ENCODE measurements at places on chromosomes 6 and 20. TPM values are rescaled to one million over a fixed set of nuclear protein-coding genes. Genes with fewer than 3 reads are reported as not detected.

GRCh38 chr6:45851034-45851400, 164.6 kb downstream of the CLIC5 start:
- peaks cover 19% of the 10 kb centered on the region for H3K27me3 ChIP-seq
- DNase-seq = no peak
- no peaks in the 10 kb centered on the region for H3K36me3 ChIP-seq
- H3K4me3 ChIP-seq = no peak overlapping the region

DNA sequence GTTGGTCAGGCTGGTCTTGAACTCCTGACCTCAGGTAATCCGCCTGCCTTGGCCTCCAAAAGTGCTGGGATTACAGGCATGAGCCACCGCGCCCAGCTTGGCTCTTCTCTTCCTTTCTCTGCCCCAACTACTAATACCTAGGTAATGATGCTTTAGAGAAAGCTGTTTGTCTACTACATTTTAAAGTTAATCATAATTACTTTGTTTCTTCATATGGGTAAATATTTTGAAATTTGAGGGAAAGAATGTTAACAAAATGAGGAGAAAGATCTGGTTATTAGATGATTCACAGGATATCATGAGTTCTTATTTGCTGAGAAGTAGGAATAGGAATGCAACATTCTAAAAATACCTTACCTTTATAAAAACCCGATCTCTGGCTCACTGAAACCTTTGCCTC, 18.4 kb upstream of the PTPRK start:
- no peak overlapping the region for H3K4me3 ChIP-seq
- no peaks in the 10 kb centered on the region for H3K36me3 ChIP-seq
- H3K4me1 ChIP-seq = no peaks in the 10 kb centered on the region
- peaks cover 12% of the 10 kb centered on the region for H3K27me3 ChIP-seq
- no peak for DNase-seq
- no peak overlapping the region for H3K27ac ChIP-seq

- no peaks in the 10 kb centered on the region for H3K4me1 ChIP-seq
- DNase-seq = no peak
- peaks cover 17% of the 10 kb centered on the region for H3K27me3 ChIP-seq
- H3K36me3 ChIP-seq = no peaks in the 10 kb centered on the region
- no peak overlapping the region for H3K4me3 ChIP-seq
These were observed 14.8 kb upstream of the CEP162 start for GRCh38 chr6:84242265-84242664.

- peak within 1 kb of the TSS; percentile 95 for H3K27ac ChIP-seq
- H3K4me3 ChIP-seq = peak within 1 kb of the TSS; percentile 97
- peaks cover 54% of the 10 kb centered on the region for H3K4me1 ChIP-seq
- H3K36me3 ChIP-seq = peaks cover 15% of the 10 kb centered on the region
- H3K27me3 ChIP-seq = no peaks in the 10 kb centered on the region
These were observed at the start of gene APMAP for GRCh38 chr20:24992487-24993205. APMAP (minus strand) TSS chr20:24992751; CDS start chr20:24992688, 63 bp downstream.

- H3K27me3 ChIP-seq = no peaks in the 10 kb centered on the region
- H3K4me3 ChIP-seq = peak overlapping the region; percentile 89
- peak; percentile 78 for DNase-seq
These were observed 202.8 kb downstream of the DLL1 start for GRCh38 chr6:170087941-170088581.

DNA sequence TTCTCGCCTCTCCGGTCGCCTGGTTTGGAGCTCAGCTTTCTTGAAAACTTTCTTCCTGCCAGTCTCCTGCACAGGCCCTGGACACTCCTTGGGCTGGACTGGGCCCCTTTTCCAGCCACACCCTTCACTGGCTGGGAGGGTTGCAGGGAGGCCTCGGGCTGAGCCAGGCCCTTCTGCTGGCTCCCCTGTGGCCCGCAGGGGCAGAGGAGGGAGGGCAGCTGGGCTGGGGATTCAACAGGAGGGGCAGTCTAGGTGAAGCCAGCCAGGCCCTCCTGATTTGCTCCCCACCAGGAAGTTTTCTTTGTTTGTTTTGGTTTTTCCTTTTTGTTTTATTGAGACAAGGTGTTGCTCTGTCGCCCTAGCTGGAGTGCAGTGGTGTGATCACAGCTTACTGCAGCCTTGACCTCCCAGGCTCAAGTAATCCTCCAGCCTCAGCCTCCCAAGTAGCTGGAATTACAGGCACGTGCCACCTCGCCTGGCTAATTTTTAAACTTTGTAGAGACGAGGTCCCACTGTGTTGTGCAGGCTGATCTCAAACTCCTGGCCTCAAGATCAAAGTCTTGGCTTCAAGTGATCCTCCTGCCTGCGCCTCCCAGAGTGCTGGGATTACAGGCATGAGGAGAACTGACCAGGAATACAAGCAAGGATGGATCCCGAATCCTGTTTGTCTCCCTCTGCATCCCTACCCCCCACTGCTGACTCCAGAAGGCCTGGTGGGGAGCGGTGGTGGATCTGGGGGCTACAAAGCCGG, 23.5 kb upstream of the CDH22 start:
- H3K4me3 ChIP-seq = no peak overlapping the region
- peaks cover 17% of the 10 kb centered on the region for H3K27me3 ChIP-seq
- no peaks in the 10 kb centered on the region for H3K4me1 ChIP-seq

- H3K27ac ChIP-seq = no peak overlapping the region
- H3K4me3 ChIP-seq = no peak overlapping the region
- peaks cover 40% of the 10 kb centered on the region for H3K36me3 ChIP-seq
These were observed 20.7 kb downstream of the NKX2-4 start for GRCh38 chr20:21376626-21377025.

DNA sequence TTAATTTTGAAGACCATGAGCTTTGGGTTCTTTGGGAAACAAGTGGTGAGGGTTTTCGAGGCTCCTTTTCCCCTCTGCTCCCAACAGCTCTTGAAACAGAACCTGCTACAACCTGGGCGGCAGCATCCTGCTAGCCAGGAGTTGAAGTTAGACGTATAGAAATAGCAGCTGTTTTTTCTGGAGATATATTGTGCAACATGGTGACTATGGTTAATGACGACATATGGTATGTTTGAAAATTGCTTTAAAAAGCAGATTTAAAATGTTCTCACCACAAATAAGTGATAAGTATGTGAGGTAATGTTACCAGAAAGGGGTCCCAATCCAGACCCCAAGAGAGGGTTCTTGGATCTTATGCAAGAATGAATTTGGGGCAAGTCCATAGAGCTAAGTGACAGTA, 138.9 kb downstream of the PDE7B start:
- H3K36me3 ChIP-seq = no peaks in the 10 kb centered on the region
- H3K27me3 ChIP-seq = no peaks in the 10 kb centered on the region
- no peak overlapping the region for H3K27ac ChIP-seq

DNA sequence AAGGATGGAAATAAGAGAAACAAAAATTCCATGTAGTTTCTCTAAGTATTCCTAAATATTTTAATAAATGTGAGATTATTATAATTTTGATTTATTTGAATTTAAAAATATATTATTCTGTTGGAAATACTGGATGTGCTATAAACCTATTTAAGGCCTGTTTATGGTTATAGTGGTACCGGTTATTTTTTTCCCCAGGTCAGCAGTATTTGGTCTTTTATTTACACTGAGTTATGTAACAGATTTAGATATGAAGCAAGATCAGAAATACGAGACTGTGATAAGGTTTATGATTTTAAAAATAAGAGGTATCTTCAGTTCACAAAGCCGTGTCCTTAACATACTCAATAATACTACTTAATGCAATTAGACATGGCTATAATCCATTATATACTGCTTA, 634.3 kb upstream of the POU3F2 start:
- no peak for DNase-seq
- H3K4me1 ChIP-seq = no peaks in the 10 kb centered on the region
- H3K4me3 ChIP-seq = no peak overlapping the region
- H3K36me3 ChIP-seq = no peaks in the 10 kb centered on the region
- no peaks in the 10 kb centered on the region for H3K27me3 ChIP-seq

- no peaks in the 10 kb centered on the region for H3K36me3 ChIP-seq
- no peak for DNase-seq
These were observed 14.5 kb upstream of the DAAM2 start for GRCh38 chr6:39777661-39778060.

DNA sequence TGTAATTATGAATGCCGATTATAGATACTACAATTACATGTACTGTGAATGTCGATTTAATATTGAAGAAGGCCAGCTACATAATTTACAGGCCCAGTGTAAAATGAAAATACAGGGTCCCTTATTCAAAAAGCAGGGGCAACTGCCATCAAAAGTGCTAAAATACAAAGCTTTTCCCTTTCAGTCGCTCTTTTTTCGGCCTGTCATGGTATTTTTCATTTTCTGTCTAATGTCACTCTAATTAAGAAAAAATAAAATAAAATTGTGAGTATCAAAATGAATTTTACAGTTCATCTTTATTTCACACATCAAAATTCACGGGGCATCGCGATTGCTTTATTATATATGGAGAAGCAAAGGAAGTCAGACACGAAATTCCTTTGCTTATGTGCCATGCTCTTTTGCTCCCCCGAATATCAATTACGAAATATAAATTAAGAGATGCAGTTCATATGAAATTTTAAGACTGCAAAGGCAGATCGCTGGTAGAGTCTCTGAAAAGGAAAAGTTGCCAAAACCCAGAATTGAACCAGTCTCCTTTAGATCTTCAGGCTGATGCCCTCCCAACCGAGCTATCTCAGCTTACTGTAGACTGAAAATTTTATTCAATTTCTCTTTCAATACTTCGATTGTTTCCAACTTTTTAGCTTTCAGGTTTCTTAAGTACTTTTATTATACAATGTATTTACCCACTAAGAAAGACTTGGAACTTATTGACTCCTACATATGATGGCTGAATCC, 197.0 kb downstream of the TRIM27 start:
- H3K4me1 ChIP-seq = peaks cover 8% of the 10 kb centered on the region
- no peak overlapping the region for H3K4me3 ChIP-seq
- no peak overlapping the region for H3K27ac ChIP-seq
- DNase-seq = no peak

GRCh38 chr20:10170261-10170660, 48.4 kb upstream of the SNAP25 start:
- DNase-seq = no peak
- H3K27me3 ChIP-seq = peaks cover 29% of the 10 kb centered on the region
- no peak overlapping the region for H3K4me3 ChIP-seq
- peaks cover 3% of the 10 kb centered on the region for H3K4me1 ChIP-seq
- no peaks in the 10 kb centered on the region for H3K36me3 ChIP-seq

- H3K4me3 ChIP-seq = no peak overlapping the region
- H3K4me1 ChIP-seq = no peaks in the 10 kb centered on the region
- no peak for DNase-seq
- no peaks in the 10 kb centered on the region for H3K27me3 ChIP-seq
- H3K36me3 ChIP-seq = no peaks in the 10 kb centered on the region
- H3K27ac ChIP-seq = no peak overlapping the region
These were observed 191.9 kb upstream of the SLC35B3 start for GRCh38 chr6:8627085-8627861.

- no peaks in the 10 kb centered on the region for H3K27me3 ChIP-seq
- no peaks in the 10 kb centered on the region for H3K36me3 ChIP-seq
- H3K27ac ChIP-seq = no peak overlapping the region
- no peak overlapping the region for H3K4me3 ChIP-seq
These were observed 163.9 kb upstream of the SULF2 start for GRCh38 chr20:47949230-47949629.

DNA sequence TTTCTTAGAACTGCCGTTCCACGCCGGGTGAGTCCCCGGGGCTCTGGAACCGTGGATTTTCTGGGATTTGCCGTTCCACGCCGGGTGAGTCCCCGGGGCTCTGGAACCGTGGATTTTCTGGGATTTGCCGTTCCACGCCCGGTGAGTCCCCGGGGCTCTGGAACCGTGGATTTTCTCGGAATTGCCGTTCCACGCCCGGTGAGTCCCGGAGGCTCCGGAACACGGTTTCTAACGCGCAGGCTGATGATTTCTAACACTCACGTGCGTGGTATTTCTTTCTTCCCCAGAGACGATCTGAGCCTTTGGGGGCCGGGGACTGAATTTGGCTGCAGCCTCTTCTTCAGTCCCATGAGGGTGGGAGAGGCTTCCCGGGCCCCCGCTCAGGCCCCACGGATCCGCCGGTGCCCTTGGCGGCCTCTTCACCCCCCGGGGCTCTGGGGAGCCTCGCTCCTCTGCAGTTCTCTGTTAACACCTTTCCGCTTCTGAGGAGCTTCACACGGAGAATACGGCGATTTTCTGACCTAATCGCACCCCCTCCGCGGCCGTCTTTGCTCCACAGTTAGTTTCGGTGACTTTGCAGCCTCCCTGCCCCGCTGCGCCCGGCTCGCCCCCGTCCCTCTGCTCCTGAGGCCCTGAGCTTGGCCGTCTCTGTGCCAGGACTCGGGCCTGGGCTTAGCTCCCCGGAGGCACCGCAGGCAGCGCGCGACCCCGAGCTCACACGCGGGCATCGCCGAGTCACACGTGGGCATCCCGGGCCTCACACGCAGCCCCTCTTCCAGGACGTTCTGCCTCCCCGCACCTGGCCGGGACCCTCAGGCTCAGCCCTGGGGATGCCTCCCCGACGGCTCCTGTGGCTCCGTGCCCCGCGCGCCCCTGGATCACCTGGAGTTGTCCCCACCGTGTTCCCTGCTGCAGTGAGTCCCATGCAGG, 7.2 kb upstream of the KIF25 start:
- no peaks in the 10 kb centered on the region for H3K36me3 ChIP-seq
- DNase-seq = no peak
- H3K27me3 ChIP-seq = peaks cover 1% of the 10 kb centered on the region
- H3K4me3 ChIP-seq = no peak overlapping the region

DNA sequence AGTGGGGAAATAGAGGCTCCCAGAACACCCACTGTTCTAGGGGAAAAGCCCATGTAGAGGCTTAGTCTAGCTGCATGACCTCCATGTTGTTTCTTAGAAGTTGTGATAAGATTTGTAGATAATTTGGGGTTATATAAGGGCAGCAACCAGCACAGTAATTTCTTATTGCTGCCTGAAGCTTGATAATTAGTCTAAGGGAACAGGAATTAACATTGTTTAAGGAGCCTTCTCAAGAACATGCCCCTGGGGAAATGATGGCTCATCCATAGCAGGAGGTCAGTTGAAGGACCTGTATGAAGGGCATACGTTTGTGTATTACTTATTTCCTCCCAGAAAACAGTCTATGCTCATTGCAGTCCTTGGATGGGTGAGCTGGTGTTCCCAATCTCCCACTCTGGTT, 170.7 kb upstream of the SCGN start:
- no peaks in the 10 kb centered on the region for H3K27me3 ChIP-seq
- no peak for DNase-seq
- no peaks in the 10 kb centered on the region for H3K4me1 ChIP-seq
- no peak overlapping the region for H3K4me3 ChIP-seq
- no peak overlapping the region for H3K27ac ChIP-seq
- H3K36me3 ChIP-seq = peaks cover 2% of the 10 kb centered on the region

DNA sequence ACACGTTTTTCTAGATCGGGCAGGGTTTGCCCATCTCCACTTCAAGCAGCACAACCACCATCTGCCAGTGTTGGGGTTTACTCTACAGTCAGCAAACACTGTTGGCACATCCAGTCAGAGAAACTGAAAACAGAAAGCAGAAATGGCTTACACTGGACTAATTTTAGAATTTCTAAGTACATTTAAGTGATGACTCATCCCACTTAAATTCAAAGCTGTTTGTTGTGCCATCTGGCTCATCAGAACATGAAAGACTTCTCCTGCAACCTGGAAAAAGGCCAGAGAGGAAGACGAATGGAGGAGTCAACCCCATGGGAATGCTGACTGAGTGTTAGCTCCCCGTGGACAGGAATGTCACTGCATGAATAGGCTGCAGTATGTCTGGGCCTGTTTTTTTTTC, 21.8 kb downstream of the FAM209B start:
- peak; percentile 15 for DNase-seq
- no peaks in the 10 kb centered on the region for H3K36me3 ChIP-seq
- H3K27me3 ChIP-seq = peaks cover 5% of the 10 kb centered on the region

Gene PRDM13
- not detected for total RNA-seq

Gene NTSR1
- not detected for total RNA-seq

Gene NRSN1
- total RNA-seq = not detected

Gene SLC16A10
- total RNA-seq = 12.2 TPM

Gene ABHD16A
- 24.3 TPM for total RNA-seq

Gene GRM4
- total RNA-seq = 0.11 TPM

Gene COL21A1
- not detected for total RNA-seq

Gene HTR1B
- total RNA-seq = not detected

Gene GABRR1
- not detected for total RNA-seq

Gene GPR6
- not detected for total RNA-seq

Gene GUCA1A
- not detected for total RNA-seq

Gene PLG
- not detected for total RNA-seq

Data from activated CD8-positive, alpha-beta T cell treated with anti-CD3 and anti-CD28 coated beads for 36 hours (primary cell).